ENCODE measurements at places on chromosomes 5 and 9.
A peak's percentile ranks its signal among the peaks of the same experiment; 100 is the strongest.

DNA sequence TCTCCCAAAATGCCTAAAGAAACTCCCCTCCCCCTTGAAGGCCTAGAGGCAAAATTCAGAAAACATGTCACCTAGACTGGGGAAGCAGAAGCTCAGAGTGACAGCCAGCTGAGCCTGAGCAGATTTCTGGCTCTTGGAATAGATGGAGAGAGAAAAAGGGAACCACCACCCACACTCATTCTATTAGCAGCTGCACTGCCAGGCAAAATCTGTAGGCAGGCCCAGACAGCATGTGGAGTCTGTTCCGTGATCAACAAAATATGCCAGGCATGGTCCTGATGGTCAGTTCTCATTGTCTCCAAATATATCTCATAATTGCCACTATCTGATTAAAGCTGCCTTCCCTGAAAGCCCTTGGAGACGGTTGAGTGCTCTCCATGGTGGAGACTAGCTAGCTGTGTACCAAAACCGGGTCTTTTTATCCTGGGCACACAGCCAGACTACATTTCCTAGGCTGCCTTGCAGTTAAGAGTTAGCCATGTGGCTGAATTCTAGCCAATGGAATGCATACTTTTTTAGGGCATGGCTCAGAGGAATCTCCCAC lies 131.7 kb upstream of the GPR151 start:
- peak; percentile 61 for DNase-seq

GRCh38 chr5:113170707-113171106 lies 194.1 kb downstream of the DCP2 start:
- no peak for DNase-seq

DNA sequence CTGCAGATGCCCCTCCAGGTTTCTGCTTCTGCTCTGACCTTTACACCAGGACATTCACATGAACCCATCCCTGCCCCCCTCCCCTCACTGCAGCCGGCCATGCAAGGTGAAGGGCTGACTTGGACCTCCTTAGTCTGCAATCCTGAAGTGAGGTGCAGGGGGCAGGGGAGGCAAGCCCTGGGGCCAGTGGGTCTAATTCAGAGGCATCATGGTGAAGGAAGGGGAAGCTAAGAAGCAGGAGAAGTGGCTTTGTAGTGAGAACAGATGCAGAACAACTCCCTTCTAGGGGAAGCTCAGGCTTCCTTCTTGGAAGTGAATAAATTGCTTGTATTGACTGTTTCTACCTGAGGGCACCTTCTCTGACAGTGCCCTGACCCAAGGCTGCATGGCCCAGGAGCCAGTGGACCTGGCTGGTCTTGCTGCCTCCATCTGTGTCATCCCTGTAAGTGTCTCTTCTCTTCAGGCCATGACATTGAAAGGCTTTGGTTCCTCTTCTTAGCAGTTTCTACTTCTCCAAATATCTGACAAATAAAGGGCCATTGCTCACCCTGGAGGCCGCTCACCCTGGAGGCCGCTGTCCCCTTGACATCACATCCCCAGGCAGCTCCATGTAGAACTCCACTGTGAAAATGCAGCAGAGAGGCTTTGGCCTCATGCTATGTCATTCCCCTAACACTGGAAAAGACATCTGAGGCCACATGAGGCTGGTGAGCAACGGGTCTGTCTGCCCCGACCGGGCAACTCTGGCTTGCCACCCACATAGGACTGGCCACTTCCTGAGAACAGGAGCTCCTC lies 55.3 kb downstream of the GADD45G start:
- no peak for DNase-seq

GRCh38 chr5:87051502-87052113 lies 216.1 kb upstream of the RASA1 start:
- no peak for DNase-seq

GRCh38 chr5:135660826-135661575 lies 82.2 kb upstream of the CXCL14 start:
- DNase-seq = no peak

All from head of caudate nucleus (tissue), 42 donors.